CD4-positive, alpha-beta T cell treated with Interleukin-4 for 4 hours (primary cell): ENCODE measurements at places on chromosomes 6 and 20.

GRCh38 chr6:3419624-3420272 lies 37.1 kb downstream of the SLC22A23 start:
- DNase-seq, result no peak

GRCh38 chr20:38137441-38138037 lies 27.5 kb downstream of the TGM2 start:
- DNase-seq, result no peak

GRCh38 chr6:7135755-7136154 lies 28.0 kb downstream of the RREB1 start:
- no peak for DNase-seq

GRCh38 chr6:121603486-121603885 lies 168.0 kb downstream of the GJA1 start:
- DNase-seq, result no peak

DNA sequence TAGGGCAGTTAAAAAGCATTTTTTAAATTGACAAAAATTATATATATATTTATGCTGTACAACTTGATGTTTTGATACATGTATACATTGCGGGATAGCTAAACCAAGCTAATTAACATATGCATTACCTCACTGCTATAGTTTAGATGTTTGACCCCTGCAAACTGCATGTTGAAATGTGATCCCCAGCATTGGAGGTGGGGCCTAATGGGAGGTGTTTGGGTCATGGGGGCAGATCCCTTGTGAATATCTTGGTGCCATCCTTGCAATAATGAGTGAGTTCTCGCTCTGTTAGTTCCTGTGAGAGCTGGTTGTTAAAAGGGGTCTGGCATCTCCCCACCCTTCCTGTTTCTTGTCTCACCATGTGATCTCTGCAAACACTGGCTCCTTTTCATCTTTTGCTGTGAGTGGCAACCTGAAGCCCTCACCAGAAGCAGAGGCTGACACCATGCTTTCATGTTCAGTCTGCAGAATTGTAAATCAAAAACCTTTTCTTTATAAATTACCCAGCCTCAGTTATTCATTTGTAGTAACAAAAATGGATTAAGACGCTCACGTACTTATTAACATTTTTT lies 111.8 kb downstream of the MCHR2 start:
- no peak for DNase-seq

GRCh38 chr6:133683606-133684005 lies 205.3 kb upstream of the TCF21 start:
- no peak for DNase-seq

- DNase-seq, result no peak
Measured at GRCh38 chr6:27100921-27101320, 146.6 kb upstream of the PRSS16 start.

DNA sequence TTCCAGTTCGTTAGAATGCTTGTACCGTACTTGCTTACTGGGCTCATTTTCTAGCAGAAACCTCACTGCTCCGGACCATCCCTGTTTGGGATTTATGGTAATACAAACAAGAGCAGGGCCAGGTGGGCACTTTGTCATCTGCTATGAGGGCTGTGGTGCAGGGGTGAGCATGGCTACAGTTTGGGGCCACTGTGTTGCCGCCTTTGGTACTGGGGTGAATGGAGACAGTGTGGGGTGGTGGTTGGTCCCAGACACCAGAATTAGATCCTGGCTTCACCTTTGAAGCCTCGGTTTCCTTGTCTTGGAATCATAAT lies 95.0 kb downstream of the TOX2 start:
- no peak for DNase-seq

DNA sequence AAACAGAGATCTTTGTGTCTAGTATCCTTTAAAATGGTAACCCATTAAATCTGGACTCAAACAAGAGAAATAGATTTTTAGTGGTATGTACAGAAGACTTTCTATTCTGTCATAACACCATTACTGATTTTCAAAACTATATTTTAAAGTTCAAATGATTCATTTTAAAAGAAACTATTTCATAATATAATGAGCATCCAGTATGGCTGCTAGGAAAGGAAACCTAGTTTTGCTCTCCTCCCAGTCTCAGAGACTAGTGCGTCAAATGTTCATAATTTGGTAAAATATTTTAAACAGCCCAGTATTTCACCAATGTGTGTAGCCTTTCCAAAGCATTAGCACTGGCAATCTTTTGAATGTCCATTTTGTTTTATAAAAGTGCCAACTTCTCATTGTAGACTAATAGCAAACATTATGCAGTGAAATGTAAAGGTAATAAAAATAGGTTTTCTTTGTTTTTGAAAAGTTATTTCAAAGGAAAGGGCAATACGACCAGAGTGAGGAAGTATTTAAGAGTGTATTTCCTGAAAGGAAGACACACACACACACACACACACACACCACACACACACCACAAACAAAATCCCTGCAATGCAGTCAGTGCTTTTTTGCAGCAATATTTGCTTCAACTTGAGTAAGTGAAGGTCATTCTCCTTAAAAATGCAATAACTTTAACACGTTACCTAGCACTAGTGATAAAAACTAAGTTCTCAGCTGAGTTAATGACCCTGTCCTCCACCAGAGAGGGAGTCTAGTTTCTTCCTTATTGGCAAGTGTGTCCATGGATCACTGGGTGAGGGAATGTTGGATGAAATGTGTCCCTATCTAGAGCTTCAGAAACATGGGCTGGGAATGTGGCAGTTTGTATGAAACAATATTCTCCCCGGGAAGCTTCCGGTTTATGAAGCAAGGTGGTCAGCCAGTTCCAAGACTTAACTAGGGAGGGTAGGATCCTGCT lies 4.6 kb downstream of the PPP1R3G start:
- no peak for DNase-seq

DNA sequence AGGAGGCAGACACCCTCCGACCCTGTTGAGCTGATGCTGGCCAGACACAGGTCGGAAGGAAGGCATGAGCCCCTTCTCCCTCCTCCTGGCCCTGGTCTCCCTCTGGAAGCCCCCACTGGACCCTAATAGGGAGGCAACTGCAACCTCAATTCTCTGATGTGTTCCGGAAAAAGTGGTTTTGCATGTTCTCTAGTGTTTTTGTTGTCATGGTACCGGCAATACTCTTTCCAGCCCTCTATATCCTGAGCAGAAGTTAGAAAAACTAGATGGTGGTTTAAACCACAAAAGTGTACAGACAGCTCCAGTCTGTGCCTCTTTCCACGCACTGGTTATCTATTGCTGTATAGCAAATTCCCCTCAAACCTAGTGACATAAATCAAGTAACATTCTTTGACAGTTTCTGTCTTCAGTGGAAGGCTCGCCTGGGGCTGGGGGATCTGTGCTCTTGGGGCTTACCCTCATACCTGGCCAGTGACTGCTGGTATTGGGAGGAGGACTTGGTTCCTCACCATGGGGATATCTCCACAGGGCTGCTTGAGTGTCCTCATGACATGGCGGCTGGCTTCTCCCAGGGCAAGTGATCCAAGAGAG lies 37.0 kb downstream of the SYTL3 start:
- DNase-seq, result peak; percentile 91

- no peak for DNase-seq
Measured at GRCh38 chr20:45832619-45833018, 980 bp upstream of the SNX21 start.

GRCh38 chr6:64146876-64147275 lies 511.3 kb downstream of the PHF3 start:
- no peak for DNase-seq

DNA sequence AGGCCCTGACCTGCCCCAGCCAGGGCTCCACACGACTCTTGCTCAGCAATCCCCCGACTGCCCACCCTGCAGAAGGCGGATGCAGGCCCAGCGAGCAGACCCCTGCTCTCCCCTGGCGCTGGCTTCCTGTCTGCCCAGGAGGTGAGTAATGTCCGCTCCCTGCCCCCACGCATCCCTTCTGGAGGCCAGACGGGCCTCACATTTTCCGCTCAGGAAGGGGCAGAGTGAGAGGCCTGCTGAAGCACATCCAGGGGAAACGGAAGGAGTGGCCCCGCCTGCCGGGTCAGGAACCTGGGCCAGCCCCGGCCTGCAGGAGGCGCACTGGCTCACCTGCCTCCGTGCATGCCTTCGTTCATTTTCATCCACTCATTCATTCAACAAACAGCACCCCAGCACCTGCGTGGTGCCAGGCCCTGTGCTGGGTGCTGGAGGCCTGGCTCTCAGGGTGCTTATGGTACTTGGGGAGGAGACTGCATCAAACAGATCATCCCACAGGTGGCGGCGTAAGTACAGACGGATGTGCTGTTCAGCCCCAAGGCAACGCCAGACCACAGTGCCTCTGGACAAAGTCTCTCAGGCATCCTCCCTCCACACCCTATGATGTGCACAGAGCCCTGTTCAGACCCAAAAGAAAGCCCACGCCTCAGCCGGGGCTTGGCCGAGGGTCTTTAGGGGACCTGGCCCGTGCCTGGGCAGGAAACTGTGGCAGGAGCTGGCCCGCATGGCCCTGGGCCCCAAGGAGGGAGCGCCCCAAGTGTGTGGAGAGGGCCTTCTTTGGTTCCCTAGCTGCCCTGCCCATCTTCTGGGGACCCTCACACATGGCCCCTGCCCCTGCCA lies 112.1 kb downstream of the ASXL1 start:
- DNase-seq, result no peak

DNA sequence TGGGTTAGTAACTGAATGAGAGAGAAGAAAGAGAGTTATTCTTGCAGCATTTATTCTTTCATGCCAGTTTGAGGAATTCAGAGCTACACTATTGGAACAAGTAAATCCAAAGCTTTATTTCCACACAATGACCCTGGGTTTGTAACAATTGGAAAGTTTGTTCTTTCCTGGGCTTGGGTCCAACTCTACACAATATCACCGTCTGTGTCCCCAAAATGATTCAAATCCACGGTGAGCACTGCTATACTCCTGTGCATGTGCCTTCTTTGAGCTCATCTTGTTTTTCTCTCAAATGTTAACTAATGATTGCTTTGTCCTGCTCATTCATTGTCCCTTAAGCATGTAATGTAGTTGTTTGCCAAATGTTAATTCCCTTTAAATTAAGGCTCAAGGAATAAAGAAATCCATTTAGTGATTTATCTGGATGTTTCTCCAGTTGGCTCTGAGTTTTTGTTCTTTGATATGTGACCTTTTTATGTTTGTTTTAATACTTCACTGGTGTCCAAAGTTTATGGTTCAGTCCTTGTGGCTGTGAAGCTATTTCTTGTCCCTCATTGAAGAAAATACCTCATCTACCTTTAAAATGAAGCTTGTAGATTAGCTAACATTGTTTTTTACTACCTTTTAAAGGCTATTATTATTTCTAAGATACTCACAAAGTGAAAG lies 20.5 kb upstream of the CRISP3 start:
- no peak for DNase-seq

- DNase-seq, result peak; percentile 100
Measured at GRCh38 chr6:32195652-32195901, 3.1 kb upstream of the GPSM3 start.

DNA sequence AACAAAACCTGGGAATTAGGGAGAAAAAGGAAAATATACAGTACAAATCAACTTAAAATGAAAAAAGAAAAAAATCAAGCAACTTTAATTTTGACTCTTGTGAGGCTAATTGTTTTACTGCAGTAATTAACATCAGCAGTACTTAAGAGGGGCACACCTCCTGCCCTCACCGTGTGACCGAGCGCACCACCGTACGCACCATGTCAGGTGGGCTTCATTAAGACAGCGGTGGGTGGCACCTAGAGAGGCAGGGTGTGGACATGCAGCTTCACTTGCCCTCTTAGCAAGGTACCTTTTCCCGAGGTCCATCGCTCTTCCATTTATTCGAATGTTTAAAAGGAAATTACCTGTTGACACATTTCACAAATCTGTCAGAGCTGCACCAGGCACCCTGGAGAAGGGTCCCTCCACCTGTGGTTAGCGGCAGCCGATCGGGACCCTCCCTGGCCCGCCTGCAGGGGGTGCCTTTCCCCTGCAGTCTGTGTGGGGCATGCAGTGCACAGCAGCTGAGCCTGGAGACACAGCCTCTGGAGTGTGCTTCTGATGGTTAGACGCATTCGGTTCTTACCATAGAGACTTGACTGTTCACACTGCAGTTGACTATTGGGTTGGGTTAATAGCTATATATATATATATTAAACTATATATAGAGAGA lies 184.1 kb downstream of the TMEM242 start:
- no peak for DNase-seq

DNA sequence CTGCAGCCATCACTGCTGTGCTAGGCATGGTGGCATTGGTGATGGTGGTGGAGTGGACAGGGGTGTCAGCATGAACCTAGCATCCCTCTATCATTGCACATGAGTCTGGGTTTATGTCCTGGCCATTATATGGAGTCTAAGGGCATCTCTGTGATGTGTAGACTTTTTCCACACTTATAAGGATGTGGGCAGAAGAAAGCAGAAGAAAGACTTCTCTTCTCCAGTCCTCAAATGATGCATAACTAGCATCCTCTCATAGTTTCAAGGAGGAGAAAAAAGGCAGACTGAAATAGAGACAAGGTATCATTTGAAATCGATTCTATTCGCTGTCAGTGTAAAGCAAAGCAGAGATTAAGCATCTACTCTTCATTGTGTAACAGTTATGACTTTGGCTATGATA lies 140.0 kb upstream of the ATXN1 start:
- no peak for DNase-seq

- DNase-seq, result no peak
Measured at GRCh38 chr6:21596949-21597682, 3.6 kb downstream of the SOX4 start.

- DNase-seq, result no peak
Measured at GRCh38 chr6:123715006-123715863, 78.5 kb upstream of the TRDN start.

DNA sequence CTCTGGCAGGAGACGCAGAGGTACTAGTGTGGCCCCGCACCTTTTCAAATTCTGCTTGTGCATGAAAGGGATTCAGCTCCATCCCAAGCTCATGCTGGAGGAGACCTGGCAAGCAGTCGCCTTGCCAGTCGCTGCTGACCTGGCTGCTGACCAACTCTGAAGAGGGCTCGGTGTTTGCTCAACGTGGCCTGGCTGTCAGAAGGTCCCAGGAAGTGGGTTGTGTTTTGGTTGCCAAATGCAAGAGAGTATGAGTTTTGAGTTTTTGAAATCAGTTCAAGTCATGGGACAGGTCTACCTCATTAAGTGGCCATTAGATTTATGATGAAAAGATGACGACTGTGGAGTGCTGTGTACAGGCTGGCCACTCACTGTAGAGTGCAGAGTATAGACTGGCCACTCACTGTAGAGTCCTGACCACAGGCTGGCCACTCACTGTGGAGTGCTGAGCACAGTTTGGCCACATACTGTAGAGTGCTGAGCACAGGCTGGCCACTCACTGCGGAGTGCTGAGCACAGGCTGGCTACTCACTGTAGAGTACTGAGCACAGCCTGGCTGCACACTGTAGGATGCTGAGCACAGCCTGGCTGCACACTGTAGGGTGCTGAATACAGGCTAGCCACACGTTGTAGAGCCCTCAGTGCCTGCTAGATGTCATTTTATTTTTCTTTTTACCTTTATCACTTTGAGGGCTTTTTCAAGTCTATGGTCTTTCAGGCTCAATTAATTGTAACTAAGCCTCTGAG lies 193.9 kb downstream of the ZNF217 start:
- no peak for DNase-seq

DNA sequence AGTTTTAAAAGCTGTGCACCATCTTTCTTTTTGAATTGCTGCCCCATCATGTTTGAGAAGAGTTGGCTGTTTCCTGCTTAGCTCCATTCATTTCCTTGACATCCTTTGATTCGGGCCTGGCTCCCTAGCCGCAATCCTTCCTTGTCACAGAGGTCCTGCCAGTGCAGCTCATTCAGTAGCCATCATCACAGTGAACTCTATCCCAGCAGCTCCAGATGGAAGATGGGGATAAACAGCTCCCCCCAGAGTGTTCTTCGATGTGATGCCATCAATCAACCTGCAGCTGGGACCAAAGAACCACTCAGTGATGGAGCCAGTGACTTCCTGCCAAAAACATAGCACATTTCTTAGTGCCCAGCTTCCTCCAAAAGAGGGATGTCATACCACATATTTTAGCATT lies 158.8 kb downstream of the FRK start:
- DNase-seq, result no peak
